ENCODE measurements at places on chromosomes 11 and 22. TPM values are rescaled to one million over a fixed set of nuclear protein-coding genes. Genes with fewer than 3 reads are reported as not detected.

- H3K27me3 ChIP-seq = peaks cover 2% of the 10 kb centered on the region
- no peaks in the 10 kb centered on the region for H3K36me3 ChIP-seq
- H3K4me1 ChIP-seq = no peaks in the 10 kb centered on the region
Observed at GRCh38 chr11:7080900-7081299, 7.9 kb upstream of the RBMXL2 start.

The ARHGAP32 gene
- 0.69 TPM for polyA plus RNA-seq

DNA sequence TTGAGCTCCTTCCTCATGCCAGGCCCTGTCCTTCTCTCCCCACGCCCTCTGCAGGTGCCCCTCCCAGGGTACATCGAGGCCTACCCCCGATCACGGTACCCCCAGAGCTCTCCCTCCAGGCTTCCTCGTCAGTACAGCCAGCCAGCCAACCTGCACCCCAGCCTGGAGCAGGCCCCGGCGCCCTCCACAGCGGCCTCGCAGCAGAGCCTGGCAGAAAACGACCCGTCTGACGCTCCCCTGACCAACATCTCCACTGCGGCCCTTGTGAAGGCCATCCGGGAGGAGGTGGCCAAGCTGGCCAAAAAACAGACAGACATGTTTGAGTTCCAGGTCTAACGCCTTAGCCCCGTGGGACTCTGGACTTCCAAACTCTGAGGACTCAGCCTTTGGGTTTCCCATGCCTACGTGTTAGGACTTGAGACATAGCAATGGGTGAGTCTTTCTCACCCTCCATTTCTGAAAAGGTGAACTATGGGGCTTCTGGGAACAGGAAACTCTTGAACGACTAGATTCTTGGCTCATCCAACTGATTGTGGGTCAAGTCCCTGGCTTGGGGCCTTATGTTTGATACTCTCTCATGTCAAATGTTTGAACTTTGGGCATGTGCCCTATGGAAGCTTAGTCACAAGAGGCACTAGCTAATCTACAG lies 32.7 kb downstream of the C11orf91 start:
- H3K36me3 ChIP-seq = no peaks in the 10 kb centered on the region
- no peak overlapping the region for H3K4me3 ChIP-seq
- no peaks in the 10 kb centered on the region for H3K4me1 ChIP-seq
- peaks cover 8% of the 10 kb centered on the region for H3K27me3 ChIP-seq

- no peaks in the 10 kb centered on the region for H3K36me3 ChIP-seq
- H3K27ac ChIP-seq = no peak overlapping the region
Observed at GRCh38 chr11:8810540-8811301, 100.3 kb upstream of the AKIP1 start.

- DNase-seq = no peak
- peak overlapping the region; percentile 66 for H3K4me3 ChIP-seq
- no peaks in the 10 kb centered on the region for H3K36me3 ChIP-seq
- peak overlapping the region; percentile 90 for H3K27ac ChIP-seq
Observed at GRCh38 chr11:48003926-48004325, 23.6 kb downstream of the PTPRJ start.

- H3K4me1 ChIP-seq = peaks cover 61% of the 10 kb centered on the region
- DNase-seq = no peak
- H3K27ac ChIP-seq = peak overlapping the region; percentile 92
- H3K27me3 ChIP-seq = no peaks in the 10 kb centered on the region
- H3K36me3 ChIP-seq = peaks cover under 1% of the 10 kb centered on the region
Observed at GRCh38 chr11:5625281-5625680, 480 bp downstream of the TRIM34 start.

Measured in immature natural killer cell (primary cell).